ENCODE measurements at places on chromosomes 13 and 19.
A peak's percentile ranks its signal among the peaks of the same experiment; 100 is the strongest.

- DNase-seq: no peak
These were observed 179.7 kb downstream of the STK24 start for GRCh38 chr13:98397221-98397620.

- no peak for DNase-seq
These were observed 15.6 kb downstream of the PABPC3 start for GRCh38 chr13:25111585-25111956.

GRCh38 chr13:34046457-34046856, 228.5 kb downstream of the RFC3 start:
- no peak for DNase-seq

- peak; percentile 37 for DNase-seq
These were observed 21.5 kb downstream of the COLGALT1 start for GRCh38 chr19:17576758-17577456.

GRCh38 chr13:102825921-102826706, 19.7 kb upstream of the ERCC5 start:
- no peak for DNase-seq

DNA sequence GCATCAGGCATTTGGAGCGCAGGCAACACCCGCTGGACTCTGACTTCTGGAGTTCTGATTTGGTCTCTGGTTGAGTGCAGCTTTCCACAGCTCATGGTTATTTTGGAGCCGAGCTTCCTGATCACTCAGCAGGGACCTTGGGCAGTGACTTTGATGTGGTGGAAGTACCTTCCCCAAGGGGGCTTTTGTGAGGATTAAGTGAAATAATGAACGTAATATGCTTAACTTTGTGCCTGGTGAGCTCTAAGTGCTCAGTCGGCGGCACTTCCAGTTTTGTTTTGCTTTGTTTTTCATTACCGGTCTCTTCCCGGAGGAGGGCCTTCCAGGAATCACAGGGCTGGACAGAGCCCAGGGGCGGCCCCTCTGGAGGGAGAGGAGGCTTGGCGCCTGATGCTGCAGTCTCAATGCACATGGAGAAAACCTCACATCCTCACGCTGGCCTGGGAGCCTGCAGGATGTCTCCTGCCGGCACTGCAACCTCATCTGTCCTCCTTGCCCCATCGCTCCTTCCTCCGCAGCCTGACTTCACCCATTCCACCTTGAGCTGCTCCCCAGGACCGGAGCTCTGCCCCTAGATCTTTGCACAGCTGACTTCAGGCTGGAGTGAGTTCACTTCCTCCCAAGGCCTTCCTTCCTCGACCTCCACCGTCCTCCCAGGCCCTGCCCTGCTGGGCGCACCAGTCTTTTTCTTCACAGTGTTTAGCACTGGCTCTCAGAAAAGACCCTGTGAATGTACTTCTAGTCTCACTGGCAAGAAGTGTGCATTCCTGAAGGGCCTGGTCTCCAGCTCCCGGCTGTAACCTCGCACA, 1.5 kb downstream of the PLEKHF1 start:
- DNase-seq: peak; percentile 62

- no peak for DNase-seq
These were observed 312.4 kb downstream of the SHISA2 start for GRCh38 chr13:25739376-25739775.

DNA sequence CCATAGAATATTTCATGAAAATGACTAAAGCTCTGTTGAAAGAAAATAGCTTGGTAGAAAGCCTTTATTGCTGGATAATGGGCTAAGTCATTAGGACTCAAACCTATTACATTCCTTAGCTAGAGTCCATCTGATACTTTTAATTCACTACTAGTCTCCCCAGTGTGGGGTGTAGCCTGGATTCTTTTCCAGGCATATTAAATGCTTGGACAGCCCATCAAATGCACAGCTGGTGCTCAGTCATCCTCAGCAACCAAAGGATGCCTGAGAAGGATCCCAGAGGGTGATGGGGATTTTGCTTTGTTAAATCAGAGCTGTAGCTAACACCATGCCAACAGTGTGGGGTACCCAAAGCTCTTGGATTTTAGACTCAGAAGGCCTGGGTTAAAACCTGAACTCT, 153.5 kb downstream of the DLEU7 start:
- no peak for DNase-seq

- DNase-seq: peak; percentile 44
These were observed 6.6 kb upstream of the FBXW9 start for GRCh38 chr19:12703046-12703445.
